ENCODE measurements at places on chromosomes 3 and 15.

- no peak for DNase-seq
Measured at GRCh38 chr15:39625856-39626255, 45.0 kb downstream of the THBS1 start.

DNA sequence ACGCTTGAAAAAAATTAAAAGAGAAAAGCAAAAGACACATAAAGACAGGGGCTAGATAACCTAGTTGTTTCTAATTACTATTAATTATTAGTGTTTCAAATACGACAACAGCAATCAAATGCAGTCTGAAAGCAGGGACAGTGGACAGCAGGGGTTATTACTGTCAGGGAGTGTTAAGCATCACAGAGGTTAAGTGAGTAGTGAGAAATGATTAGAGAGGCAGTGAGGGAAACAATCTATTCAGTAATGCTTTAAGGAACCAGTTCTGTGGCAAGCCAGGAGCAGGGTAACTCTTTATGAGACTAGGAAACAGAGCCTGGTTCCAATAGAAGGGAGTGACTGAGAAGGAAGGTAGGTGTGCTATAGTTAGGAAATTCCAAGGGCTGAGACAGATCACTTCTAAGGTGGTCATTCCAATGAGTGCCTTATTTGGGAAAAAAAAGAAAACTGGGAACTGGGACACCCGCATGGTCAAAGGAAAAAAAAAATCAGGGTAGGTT, 15.0 kb downstream of the RYK start:
- DNase-seq = peak; percentile 39

DNA sequence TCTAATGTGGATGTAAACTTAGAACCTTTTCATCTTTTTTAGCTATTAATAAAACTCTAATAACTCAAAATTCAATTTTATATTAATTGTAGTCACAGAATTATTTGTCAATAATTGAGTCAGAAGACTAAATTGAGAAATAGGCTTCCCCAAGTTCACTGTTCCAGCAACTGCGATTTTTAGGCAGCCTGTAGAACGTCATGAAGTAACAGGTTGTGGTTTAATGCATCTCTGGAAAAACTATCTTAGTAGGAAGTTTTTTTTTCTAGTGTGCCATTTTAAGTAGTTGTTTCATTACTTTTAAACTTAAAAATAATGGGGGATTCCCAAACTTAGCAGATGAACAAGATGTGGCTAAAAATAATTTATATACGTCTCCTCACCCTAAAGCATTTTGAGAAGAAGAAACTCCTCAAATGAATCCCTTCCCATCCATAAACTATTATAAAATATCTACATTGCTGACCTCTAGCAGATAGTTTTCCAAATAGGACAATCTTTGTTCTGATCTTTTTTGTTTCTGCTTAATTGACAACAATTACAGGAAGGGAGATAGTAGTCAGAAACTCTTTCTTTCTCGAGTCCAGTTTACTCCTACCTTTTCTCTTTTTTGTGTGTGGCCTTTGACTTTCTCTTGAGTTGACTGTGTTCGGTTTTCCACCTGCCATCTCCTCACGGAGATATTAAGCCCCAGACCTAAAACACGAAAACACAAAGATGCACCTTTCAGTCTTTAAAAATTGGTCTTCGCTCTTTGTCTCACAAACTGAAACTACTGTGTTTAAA, 43.1 kb downstream of the LRCH3 start:
- no peak for DNase-seq

DNA sequence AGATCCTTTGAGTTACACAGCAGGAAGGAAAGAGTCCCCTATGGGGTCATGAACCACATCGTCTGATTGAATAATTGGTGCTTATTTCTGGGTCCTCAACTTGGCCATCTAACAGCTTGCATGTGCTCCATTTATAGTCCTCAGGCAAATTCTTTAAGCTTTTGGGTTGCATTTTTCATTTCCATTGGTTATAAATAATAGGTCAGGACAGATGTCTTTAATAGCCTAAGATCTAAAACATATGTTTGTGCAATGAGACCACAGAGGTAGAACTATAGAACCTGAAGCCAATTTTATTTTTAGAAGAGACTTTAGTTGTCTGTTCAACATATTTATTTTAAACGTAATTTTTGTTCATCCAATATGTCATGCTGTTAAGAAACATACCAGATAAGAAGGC, 43.2 kb downstream of the CD200R1L start:
- no peak for DNase-seq

- DNase-seq = no peak
Measured at GRCh38 chr15:40909662-40910630, 15.7 kb downstream of the VPS18 start.

- no peak for DNase-seq
Measured at GRCh38 chr3:194711286-194711685, 25.6 kb downstream of the FAM43A start.

DNA sequence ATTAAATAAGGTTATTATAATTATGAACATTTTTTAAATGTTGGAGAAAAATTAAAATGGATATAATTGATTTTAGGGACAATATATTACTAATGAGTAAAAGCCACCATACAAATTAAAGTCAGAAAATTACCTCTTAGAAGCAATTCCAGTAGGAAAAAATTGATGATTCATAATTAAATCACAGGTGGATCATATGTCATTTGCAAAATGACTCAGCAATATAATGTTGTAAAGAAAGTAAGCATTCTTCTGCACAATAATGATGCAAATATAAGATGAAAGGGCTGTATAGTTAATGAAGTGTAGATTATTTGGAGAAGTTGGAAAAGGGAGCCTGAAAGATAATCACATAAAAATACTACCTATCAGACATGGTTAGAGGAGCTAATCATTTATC, 25.8 kb downstream of the ZPLD1 start:
- DNase-seq = no peak

- no peak for DNase-seq
Measured at GRCh38 chr3:182420741-182421140, 372.6 kb upstream of the ATP11B start.

DNA sequence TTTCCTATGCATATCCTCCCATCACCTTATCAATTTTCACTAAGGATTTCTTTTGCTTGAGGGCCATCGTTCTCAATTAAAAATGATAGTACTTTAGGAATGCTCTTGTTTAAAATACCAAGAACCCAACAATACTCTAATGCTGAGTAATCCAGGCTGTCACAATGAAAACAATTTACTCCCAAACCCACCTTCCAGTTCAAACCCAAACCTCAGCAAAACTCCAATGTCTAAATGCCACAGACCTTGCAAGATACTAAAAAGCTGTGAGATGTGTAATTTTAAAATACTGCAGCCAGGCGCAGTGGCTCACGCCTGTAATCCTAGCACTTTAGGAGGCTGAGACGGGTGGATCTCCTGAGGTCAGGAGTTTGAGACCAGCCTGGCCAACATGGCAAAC, 889.8 kb downstream of the ROBO1 start:
- no peak for DNase-seq

GRCh38 chr3:50490424-50490823, 13.0 kb downstream of the CACNA2D2 start:
- DNase-seq = no peak

DNA sequence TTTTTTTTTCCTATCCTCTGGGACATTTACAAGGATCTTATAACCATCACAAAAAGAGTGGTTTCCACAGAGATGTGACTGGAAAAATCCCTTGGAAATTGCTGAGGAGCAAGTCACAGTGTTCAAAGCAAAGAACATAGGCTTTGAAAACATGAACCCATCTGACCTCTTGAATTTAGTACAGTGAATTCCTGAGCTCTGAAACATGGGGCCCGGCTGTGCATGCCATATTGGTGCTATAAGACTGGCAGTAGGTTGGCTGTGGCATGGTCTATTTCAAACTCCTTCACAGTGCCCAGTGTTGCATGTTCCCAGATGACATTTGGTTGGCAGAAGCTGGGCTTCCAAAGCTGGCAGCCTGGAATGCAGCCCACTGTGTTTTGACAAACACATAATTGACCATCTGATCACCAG, 202.2 kb downstream of the TIGIT start:
- DNase-seq = no peak

DNA sequence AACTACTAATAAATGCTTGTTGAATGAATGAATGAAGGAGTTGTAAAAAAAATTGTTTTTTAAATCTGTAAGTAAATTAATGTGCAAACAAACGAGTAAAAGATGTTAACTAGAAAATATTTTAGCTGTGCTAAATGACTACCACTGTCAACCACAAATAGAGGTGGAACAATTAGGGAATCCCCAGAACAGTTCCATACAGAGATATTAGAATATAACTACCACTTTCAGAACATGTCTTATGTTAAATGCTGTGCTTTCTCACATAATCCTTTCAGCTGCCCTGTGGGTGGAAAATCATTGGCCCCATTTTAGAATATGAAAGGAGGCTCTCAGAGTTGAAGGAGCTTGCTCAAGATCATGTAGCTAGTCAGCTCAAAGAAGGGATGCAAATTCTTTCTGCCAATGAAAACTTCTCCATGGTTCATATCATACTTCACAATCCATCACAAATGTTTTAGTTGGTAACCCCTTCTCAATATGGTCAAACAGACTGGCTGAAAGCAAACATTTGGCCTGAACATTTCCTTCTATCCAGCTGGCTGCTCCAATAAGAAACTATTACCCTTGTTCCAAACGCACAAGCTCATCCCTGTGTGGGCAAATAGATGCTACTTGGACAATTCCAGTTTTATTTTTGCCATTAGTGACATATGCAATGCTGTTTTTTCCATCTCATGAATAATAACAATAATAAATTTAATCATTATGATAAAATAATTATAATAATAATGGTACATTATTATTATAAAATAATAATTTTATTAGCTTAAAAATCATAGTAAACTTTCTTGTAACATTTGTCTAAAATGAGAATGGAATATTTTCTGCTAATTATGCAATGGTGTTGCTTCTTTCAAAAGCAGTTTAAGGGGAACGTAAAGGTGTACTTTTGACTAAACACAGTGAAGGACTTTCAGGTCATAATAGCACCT, 290.4 kb upstream of the STT3B start:
- DNase-seq = no peak

DNA sequence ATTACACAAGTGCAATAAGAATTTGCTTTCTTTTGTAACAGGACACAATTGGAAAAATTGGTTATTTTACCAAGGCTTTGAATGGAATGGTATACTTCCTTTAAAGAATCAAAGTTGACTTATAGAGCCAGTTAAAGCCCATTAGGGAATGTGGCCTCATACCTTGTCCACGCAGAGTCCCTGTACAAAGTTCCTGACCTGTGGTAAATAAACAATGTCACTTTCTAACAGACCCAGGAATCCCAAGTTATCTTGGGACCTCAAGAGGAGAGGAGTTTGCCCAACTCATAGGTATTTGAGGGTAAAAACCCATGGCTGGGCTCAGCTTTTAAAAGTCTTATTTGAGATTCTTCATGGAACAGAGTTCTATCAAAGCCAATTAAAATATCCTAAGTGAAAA, 12.0 kb upstream of the NUP210 start:
- no peak for DNase-seq

- no peak for DNase-seq
Measured at GRCh38 chr15:61749169-61749568, 311.1 kb downstream of the VPS13C start.

GRCh38 chr3:148938306-148938705, 53.0 kb upstream of the GYG1 start:
- no peak for DNase-seq

DNA sequence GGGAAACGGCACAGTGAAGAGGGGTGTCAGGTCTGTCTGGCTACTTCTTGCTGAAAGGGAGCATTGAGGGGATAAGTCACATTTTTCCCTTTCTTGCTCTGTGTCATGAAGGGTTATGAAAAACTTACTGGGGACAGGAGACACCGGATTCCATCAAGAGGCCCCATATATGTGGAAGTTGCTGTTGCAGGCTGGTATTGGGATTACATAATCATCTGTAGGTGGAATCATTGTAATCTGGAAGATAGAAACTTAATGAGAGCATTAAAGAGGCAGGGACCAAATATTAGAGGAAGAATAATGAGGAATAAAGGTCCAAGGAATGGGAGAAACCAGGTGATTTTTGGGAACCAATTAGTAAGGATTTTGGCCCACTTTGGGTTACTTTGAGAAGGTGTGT, 4.2 kb upstream of the TCAIM start:
- no peak for DNase-seq

DNA sequence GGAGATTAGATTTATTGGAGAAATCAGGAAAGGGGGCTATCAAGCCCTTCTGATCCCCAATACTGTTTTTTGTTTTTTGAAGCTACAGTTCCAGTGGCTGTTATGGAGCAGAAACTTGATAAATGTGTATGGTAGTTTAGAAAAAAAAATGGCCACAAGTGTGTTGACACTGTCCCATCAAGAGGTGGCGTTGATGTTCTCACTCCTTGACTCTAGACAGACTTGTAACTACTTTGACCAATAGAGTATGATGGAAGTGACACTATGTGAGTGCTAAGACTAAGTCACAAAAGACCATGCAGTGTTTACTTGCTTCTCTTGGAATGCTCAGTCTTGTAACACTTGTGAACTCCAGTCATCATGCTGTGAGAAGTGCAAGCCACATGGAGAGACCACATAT, 356.7 kb downstream of the PDCD6IP start:
- DNase-seq = peak; percentile 2

DNA sequence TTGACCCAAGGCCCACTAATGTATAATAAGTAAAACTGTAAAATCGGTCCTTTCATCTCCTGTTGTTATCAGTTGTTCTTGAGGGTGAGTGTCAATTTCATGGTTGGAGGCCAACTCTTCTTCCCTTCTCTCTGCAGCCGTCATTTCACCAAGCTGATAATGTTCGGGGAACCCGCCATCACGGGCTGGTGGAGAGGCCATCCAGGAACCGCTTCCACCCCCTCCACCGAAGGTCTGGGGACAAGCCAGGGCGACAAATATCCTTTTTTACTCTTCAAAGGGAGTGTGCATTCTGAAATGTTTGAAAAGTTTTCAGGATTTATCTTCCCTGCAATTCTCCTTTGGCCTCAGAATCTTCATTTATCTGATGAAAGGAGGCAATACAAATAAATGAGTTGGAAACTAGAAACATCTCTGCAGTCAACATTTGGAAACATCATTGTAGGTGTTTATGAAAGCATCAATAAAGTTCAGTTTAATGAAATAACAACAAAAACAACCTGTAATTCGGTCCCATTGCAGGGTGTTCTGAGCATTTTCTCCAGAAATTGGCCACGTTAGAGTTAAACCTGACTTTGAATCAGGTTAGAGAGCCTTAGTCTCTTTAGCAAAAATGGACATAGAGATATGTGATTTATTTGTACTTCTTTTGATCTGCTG, 63.9 kb downstream of the CRTC3 start:
- no peak for DNase-seq

DNA sequence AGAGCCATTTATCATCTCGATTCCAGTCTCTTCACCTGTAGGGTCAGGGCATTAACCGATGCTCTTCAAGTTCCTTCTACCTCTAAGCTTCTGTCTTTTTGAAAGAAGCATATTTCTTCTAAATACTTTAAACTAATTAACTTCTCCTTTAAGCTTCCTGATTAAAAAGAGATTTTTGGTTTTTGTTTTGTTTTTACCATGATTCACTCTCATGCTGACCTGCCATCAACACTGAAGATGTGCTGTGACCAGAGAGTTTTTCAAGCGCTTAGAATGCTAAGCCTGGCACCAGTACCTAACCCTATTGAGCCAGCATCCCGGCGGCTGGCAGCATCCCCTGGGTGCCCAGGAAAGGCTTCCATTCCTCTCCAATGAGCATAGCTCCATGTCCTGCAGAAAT, 89.3 kb downstream of the FOXP1 start:
- DNase-seq = no peak

- DNase-seq = peak; percentile 79
Measured at GRCh38 chr15:84826369-84826823, 9.2 kb downstream of the ALPK3 start.

- peak; percentile 46 for DNase-seq
Measured at GRCh38 chr3:35291471-35292236, 347.7 kb upstream of the ARPP21 start.

All from mesendoderm (in vitro differentiated cells).